ENCODE measurements at places on chromosomes 12 and 14.

- DNase-seq, result peak; percentile 57
Measured at GRCh38 chr14:105414456-105415371, 4.9 kb upstream of the MTA1 start.

DNA sequence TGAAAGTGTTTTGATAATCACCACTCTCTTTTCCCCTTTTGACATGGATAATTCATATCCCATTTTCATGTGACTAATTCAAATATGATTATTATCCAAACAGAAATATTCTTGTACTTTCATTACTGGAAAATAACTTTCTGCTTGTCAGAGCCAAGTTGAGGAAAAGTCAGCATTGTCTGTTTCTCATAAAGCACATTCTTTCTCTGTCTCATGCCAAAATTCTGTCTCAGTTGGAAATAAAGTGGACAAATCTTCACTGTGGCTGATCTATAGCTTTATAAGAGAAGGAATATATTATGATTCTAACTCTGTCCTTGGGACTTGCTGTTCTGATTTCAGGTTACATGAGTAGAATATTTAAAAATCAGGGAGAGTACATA is 22.7 kb upstream of the PRICKLE1 start:
- DNase-seq, result no peak

DNA sequence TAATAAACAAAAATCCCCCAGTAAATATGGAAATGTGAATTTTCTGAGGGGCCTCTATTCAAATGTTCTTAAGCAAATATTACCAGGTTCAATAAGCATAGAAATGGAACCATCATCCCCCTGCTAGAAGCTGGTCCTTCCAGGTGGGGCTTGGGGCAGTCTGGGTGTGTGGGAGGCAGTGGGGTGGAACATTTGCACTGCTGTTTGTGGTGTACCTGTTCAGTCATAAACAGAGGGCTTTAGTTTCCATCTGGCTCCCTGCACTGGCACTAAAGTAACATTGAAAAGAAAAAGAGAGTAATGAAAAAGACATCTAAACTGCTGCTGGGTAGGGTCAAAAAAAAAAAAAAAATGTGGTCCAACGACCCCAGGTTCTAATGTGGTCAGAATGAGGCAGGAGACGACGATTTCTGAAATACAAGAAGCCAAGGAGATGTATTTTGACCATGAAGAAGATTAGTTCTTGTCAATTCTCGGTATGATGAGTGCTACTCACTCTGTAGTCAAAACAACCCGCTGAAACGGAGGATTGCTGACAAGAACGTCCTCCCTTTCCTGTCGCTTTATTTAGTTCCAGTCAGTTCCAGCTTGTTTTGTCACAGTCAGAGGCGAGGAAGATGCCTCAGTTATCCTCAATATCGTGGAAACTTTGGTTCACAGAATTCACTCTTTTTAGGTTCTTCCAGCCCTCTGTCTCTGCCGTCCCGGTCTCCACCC is 44.2 kb upstream of the MANSC4 start:
- no peak for DNase-seq

- DNase-seq, result no peak
Measured at GRCh38 chr12:40917561-40917960, 225.3 kb downstream of the CNTN1 start.

DNA sequence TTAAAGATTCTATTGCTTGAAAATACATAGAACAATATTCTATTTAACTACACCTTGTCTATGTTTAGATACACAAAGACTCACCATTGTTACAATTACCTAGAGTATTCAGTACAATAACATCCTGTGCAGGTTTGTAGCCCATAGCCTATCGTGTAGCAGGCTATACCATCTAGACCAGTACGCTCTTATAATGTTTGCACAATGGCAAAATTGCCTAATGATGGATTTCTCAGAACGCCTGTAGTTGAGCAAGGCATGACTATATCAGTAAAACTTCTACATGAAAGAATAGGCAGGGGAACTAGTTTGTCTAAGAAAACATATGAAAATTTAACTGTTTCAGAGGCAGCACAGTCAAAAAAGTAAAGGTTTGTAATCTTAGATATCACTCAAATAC is 375.9 kb downstream of the DAD1 start:
- no peak for DNase-seq

DNA sequence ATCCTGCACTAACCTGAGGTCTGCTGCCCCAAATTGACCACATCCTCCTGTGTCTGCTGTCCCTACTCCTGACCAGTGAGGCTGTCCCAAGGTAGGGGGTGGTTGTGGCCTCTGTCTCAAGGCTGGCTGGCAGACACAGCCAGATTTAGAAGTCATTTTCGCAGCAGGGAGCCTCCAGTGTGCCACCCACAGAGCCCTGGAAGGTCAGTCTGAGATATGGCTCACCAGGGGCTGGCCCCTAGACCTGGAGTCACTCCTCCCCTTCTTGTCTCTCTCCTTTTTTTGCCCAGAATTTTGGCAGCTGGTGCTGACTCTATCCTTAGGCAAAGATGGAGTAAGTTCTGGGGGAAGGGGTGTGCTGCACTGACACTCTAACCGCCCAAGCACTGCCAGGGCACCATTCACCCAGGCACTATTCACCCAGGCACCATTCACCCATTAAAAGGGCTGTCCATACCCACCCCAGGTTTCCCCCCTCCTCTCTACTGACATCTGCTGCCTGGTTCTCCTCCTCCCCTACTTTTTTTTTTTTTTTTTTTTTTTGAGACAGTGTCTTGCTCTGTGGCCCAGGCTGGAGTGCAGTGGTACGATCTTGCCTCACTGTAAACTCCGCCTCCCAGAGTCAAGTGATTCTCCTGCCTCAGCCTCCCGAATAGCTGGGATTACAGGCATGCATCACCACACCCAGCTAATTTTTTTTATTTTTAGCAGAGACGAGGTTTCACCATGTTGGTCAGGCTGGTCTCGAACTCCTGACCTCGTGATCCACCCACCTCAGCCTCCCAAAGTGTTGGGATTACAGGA is 7.7 kb downstream of the DDN start:
- DNase-seq, result no peak

- DNase-seq, result no peak
Measured at GRCh38 chr14:58763210-58763609, 125.4 kb downstream of the DACT1 start.

GRCh38 chr14:103834956-103835355 is 12.4 kb downstream of the PPP1R13B start:
- DNase-seq, result no peak

GRCh38 chr12:74988156-74988555 is 221.5 kb downstream of the KCNC2 start:
- DNase-seq, result no peak

DNA sequence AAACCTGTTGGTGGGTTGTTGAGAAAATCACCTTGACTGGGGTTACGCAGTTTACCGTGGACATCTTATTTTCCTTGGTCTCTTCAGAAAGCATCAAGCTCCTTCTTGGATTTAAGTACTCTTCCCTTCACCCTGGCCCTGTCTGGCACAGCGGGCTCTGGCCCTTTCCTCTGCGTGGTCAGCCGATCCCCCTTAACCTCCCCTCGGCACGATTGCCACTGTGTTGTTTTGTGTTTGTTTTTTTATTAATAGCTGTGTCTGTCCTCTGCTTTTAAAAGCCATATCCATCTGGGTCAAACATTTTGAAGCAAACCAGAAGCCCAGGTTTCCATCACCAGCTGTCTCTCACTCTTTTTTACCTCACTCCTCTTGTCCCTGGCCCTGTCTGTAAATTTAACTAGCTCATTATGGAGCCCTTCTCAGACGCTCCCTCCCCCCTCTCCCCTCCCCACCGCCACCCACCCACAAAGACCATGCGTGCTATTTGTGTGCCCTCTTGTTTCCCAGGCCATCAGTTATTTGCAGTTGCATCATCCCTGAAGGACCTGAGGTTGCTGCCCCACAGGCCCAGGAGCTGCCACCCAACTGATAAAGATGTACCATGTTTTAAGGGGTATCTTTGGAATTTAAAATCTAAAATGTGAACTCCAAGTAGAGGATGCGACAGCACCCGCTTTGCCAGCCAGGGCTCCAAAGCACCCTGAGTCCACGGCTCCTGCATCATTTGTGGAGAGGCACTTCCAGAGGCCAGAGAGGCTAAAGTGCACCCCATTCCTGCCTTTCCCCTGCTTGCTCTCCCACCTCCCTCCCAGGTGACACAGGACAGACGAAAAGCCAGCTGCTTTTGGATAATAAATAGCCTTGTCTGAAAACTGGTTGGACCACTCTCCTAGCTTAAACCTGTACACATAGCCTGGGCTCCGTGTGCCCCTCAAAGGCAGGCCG is 3.9 kb downstream of the BCL11B start:
- no peak for DNase-seq

GRCh38 chr12:49651855-49652254 is 28.5 kb downstream of the PRPF40B start:
- peak; percentile 22 for DNase-seq

- no peak for DNase-seq
Measured at GRCh38 chr14:89957791-89958190, 2.1 kb downstream of the TDP1 start.

GRCh38 chr12:69898236-69898635 is 73.2 kb downstream of the MYRFL start:
- DNase-seq, result no peak

GRCh38 chr14:67571275-67571990 is 28.6 kb downstream of the PIGH start:
- DNase-seq, result peak; percentile 44

Measured in NCI-H1092 (cell line).